ENCODE measurements at places on chromosomes 4 and X.

DNA sequence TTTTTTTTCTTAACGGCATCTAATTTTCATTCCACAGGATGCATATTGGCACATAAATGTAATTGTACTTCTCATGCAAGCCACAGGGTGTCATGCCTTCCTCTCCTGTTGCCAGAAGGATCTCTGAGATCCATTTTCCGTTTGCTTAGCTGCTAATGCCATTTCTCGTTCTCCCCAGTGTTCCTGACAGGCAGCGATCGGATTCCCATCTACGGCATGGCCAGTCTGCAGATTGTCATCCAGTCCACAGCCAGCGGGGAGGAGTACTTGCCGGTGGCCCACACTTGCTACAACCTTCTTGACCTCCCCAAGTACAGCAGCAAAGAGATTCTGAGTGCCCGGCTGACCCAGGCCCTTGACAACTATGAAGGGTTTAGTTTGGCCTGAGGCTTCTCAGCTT, 8.9 kb upstream of the NAP1L5 start:
- no peak for DNase-seq

DNA sequence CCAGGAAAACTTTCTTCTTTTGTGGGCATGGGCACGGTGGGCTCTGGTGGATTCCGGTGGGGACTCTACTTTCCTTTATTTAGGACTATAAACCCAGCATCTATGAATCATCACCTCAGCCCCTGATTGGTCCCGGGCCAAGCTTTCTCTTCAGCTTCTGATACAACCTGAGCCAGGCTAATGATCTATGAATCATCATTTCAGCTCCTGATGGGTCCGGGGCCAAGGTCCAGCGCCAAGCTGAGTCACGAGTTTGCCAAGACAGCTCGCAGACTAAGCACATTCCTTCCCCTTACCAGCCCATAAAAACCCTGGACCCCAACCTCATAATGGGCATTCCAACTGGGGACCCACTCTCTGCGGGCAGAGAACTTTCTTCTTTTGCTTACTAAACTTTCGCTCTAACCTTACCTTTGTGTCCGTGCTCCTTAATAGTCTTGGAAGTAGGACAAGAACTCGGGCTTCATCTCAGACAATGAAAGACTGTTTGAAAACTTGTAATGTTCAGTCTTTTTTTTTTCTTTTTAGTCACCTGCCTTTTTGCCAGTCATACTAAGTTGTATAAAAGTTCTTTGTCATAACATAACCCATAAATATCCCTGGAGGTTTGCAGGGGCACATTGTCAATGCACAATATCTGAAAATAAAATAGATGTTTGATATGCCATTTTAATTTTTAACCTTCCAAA, 904.9 kb upstream of the EPHA5 start:
- DNase-seq, result no peak

GRCh38 chr4:95363966-95364365, 184.8 kb downstream of the UNC5C start:
- no peak for DNase-seq

GRCh38 chr4:74317616-74318246, 9.5 kb downstream of the EPGN start:
- no peak for DNase-seq

- DNase-seq, result no peak
Observed at GRCh38 chr4:152455311-152455710, 80.6 kb downstream of the FBXW7 start.

DNA sequence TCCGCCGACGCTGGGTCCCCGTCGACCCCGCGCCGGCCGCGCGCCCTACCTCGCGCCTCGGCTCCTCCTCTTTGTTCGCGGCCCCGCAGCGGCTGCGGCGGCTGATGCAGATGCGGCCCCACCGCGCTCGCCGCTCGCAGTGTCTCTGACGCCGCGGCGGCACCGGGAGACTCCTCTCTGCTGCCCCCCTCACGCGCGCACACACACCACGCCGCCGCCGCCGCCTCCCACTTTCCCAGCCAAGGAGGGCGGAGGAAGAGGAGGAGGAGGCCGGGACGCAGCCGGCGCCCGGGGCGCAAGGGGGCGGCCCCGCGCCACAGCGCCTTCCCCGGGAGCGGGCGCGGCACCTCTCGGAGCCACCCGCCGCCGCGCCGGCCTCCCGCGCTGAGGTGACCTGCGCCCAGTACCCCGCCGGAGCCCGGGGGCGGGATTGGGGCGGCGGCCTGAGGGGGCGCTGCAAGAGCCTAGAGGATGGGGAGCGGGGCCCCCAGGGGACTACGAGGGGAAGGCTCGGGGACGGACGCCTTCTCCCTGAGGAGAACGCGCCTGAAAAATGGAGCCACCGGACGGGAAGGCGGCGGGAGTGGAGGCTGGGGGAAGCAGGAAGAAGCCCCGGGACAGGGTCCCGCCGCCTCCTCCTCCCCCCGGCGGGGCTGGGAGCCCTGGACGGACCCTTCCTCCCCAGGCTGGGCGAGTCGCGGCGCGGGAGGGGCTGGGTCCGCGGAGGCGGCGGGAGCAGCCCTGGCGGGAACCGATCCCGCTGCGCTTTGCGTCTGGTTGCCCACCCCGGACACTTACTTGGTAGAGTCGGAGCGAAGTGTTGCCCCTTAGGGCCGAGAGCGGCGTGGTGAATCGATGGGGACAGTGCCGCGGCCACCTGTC, at the start of gene SH3RF1:
Gene SH3RF1 (minus strand): TSS at position 147 of the 882 bp plus-strand sequence. CDS start 1,744 bp downstream, outside the sequence.
- DNase-seq, result no peak

- DNase-seq, result no peak
Observed at GRCh38 chr4:166655705-166656104, 578.6 kb downstream of the SPOCK3 start.

DNA sequence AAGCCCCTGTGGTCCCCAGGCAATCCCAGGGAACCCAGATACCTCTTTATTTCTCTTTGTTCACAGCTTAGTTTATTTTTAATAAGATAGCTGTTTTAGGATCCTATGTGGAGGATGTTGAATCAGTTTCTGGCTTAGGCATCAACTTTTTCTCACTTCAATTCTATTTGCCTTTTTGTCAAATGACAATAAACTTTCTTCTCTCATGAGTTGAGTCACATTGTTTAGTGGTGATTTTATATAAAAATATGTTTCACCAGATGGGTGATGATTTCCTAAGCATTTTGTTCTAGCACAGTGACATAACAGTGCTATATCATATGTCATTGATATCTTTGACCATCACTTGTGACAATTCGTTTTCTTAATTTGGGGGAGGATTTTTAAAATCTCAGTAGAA, 198.1 kb upstream of the PUDP start:
- no peak for DNase-seq

GRCh38 chrX:153441296-153441695, 4.6 kb downstream of the TREX2 start:
- no peak for DNase-seq

All from AG04449 (cell line).